Fibroblast of villous mesenchyme (primary cell): ENCODE measurements at places on chromosomes 16 and 17.

GRCh38 chr17:40598301-40598618, 33.0 kb upstream of the CCR7 start:
- no peak for DNase-seq

GRCh38 chr17:6853764-6854442, 22.4 kb upstream of the TEKT1 start:
- DNase-seq, result no peak

GRCh38 chr17:38796451-38797157, 2.8 kb downstream of the PIP4K2B start:
- no peak for DNase-seq

DNA sequence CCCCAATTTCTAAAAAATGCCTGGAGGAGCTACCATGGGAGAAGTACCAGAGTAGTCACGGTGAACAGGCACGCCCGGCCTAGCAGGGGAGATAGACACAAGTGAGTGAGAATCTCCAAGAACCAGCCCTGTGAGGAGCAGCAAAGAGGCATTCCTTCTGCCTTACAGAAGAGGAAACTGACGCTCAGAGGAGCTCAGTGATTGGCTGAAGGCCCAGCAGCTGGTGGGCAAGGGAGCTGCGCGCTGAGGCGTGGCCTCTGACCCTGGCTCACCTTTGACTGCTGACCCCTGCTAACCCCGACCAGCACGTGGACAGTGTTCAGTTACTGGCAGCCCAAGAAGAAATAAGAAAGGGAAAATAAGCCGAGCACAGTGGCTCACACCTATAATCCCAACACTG, 1.8 kb downstream of the C16orf96 start:
- no peak for DNase-seq

DNA sequence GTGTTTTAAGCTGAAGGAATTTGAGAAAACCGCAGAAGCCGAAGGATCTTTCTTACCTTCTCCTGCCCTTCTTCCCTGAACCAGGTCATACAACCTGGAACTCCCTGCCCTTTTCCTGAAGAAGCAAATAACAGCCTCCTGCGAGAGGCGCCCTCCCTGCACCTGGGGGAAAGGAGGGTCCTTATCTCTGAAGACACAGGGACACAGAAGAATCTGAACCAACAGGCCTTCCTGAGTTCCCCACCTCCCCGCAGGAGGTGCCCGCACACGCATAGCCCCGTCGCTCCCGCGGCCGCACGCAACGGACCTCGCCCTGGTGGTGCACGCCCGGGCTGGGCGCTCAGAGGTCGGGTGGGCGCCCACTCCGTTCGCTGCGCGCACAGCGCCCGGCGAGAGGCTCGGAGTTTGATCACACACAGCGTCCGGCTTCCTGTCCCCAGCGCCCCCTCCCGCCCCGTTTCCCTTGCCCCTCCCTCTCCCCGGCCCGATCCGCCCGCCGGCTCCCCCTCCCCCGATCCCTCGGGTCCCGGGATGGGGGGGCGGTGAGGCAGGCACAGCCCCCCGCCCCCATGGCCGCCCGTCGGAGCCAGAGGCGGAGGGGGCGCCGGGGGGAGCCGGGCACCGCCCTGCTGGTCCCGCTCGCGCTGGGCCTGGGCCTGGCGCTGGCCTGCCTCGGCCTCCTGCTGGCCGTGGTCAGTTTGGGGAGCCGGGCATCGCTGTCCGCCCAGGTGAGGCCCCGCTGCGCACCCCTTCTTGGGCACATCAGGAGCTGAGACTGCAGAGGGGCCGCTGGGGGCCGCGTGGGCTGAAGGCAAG, at the start of gene TNFSF12:
Gene TNFSF12 (plus strand): TSS at position 474 of the 816 bp plus-strand sequence. CDS start 96 bp downstream, at position 570.
- DNase-seq, result peak; percentile 23

DNA sequence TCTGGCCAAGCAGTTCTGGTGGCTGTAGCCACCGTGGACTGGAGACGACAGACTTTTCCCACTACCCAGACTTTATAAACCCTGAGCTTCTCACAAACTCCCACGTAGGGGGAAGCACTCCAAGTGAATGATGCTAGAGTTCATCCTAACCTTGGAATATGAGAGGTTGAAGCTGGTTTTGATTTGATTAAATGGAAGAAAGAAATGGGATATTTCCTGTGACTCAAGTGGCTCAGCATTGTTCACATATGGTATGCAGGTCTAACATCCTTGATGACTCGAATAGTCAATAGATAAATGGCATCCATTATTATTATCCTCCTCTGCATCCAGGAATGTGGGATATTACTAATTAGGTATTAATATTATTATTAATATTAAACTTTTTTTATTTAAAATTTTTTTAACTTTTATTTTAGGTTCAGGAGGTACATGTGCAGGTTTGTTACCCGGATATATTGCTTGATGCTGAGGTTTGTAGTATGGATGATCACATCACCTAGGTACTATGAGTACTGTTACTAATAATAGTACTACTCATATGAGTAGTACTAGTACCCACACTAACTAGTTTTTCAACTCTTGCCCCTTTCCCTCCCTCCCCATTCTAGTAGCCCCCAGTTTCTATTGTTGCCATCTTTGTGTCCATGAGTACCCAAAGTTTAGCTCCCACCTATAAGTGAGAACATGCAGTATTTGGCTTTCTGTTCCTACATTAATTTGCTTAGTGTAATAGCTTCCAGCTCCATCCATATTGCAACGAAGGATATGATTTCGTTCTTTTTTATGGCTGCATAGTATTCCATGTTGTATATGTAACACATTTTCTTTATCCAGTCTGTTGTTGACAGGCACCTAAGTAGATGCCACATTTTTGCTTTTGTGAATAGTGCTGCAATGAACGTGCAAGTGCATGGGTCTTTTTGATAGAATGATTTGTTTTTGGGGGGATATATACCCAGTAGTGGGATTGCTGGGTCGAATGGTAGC, 22.9 kb downstream of the PIK3R6 start:
- DNase-seq, result no peak

DNA sequence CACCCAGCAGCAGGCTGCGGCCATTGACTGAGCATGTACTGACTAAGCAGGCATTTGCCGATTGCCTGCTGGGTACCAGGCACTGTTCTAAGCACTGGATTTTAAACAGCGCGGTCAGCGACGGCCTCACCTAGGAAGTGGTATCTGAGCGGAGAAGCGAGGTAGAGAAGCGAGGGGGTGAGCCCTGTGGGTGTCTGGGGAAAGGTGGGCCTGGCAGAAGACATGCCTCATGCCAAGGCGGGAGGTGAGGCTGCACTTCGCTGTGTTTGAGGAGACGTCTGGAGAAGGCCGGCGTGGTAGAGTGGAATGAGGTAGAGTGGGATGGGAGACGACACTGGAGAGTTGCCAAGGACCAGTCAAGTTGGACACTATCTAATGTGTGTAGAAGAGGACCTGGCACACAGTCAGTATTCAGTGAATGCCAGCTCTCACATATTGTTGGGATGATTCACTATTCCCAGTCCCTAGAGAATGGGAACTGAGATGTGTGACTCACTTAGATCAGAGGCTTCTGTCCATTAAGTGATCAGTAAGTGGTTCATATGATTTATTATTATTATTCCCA, 14.4 kb downstream of the SYCE1L start:
- peak; percentile 32 for DNase-seq

- DNase-seq, result no peak
These were observed 4.5 kb downstream of the FSCN2 start for GRCh38 chr17:81532490-81533287.

GRCh38 chr17:78315355-78316114, 44.3 kb downstream of the SOCS3 start:
- DNase-seq, result peak; percentile 90

DNA sequence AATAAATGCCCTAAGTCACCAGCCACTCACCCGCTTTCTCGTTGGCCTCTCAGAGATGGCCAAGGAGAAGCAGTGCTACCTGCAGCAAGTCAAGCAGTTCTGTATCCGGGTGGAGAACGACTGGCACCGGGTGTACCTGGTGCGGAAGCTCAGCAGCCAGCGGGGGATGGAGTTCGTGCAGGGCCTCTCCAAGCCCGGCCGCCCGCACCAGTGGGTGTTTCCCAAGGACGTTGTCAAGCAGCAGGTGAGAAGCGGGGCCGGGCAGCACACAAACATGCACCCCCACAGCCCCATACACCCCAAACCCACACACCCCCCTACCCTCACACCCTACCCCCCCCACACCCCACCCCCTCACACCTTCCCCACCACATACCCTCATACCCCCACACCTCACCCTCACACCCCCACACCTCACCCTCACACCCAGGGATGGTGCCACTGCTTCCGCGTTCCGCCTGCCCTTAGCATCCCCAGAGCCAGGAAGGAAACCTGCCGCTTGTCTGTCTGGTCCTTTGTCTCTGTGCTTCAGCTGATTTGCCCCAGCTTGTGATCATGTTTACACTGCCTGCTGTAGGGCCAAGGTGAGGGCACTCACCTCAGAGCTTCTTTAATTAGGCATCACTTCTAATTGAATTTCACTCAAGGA, 41.9 kb upstream of the ENDOV start:
- DNase-seq, result no peak

- DNase-seq, result no peak
These were observed 11.3 kb upstream of the RNPS1 start for GRCh38 chr16:2278956-2279800.

DNA sequence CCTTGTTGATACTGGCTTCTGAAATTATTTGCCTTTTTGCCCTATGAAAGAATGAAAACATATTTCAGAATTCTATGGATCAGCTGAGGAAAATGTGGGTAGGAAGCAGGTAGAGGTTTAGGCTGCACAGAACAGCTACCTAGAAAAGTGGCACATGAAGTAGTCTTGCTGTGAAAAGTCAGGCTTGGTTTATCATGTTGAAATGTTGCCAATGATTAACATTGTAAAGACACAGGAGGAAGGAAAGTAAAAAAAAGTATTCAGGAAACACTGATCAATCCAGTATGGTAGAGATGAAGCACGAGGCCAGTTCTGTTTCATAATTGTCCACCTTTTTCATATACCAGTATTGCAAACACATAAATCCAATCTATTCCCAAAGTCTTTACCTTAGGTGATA, 29.9 kb downstream of the ABCA6 start:
- no peak for DNase-seq

- no peak for DNase-seq
These were observed 43.9 kb downstream of the AATF start for GRCh38 chr17:36992701-36993100.

DNA sequence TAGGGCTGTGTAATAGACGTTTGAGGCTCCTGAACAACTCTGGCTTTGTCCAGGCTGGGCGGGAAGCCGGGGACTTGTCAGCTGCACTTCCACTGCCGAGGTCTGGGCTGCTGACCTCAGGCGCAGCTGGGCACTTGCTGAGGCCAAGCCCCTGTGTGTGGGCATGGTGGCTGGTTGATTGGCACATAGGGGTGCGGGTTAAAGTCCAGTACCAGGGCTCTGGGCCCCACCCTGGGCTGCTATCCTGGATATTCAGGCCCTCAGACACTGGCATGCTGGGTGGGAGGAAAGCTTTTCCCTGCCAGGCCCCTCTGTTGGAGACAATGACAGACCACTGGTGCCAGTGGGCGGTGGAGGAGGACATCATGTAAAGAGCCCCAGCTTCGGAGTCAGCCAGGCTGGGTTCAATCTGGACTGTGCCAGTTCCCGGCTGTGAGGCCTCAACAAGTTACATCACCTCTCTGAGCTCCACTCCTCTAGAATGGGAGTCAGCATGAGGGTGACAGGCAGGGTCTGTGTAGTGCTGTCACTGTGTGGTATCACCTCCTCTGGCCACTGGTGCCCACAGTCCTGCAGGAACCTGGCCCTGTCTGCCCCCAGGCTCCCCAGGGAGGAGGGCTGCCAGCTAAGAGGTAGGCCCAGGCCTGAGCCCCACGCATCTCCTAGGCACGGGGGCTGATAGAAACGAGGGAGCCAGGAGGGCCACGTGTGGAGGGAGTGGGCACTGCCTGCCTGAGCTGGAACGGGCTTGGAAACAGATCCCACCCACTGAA, 42.5 kb downstream of the PSME3IP1 start:
- no peak for DNase-seq

DNA sequence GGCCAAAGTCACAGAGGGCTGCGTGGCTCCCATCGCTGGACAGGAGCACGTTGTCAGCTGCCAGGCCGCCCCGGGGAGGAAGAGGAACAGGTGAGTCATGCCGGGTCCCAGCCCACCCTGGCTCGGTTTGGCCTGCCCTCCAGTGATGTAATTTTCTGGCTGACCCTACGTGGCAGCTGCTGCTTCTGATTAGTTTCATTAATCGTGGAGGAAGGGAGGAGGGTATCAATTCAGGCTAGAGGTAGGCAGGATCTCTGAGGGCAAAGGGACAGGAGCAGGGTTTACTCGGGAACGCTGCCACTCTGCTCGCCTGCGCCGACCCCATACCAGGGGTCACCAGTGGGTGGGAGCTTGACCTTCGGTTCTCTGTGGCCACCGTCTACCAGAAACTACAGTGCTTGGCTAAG, 11.7 kb upstream of the SPATA32 start:
- DNase-seq, result no peak

GRCh38 chr16:56617212-56618085, 8.1 kb upstream of the MT1E start:
- DNase-seq, result peak; percentile 75

DNA sequence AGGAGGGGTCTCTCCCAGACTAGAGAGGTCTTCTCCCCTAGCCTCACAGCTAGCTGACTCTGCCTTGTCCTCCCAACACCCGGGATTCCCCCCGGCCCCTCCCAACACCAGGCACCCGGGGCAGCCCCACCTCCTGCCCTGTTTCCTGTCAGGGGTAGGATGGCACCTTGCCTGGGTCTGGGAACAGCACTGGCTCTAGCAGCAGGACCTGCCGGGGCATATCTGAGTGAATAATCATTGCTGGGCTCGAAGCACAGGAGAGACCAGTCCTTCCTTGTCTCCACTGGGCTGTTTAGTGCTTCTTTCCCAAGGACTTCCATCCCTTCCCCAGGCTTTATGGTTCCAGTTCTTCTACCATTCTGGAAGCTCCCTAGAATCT, 25.7 kb downstream of the MINK1 start:
- no peak for DNase-seq

DNA sequence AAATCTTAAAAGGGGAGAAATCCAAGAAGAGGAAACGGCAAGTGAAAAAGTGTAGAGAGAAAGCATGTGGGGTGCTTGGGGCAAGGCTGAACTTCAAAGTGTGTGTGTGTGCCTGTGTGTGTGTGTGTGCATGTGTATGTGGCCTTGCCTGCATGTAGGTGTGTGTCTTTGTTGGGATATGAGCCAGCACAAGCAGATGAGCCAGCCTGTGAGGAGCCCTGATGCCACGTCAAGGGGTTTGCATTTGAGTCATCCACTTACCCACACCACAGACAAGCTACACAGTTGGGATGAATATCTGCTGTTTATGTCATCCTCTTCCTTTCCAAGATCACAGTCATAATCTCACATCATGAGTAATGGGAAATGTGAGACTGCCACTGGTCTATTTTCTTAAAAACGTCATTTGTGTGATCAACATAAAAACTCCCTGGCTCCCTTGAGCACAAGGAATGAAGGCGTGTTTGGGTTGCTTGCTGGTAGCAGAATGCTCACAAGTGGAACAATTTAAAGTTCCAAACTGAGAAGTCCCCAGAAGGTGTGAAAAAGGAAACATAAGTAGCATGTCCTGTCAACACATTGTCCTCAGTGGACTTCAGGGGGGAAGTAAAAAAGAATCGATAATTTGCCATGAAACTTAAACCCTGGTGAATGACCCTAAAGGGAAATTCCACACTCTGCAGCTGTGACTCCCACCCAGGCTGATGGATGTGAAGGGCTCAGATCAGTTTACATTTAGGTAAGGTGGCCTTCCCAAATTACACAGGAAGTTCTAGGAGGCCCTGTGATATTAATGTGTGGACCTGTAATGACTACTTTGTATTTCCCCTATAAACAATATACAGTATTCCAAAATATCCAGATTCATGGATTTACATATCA, 14.7 kb downstream of the KCTD19 start:
- peak; percentile 100 for DNase-seq
